Right atrium auricular region (tissue), 2 donors: ENCODE measurements at places on chromosomes 3 and 15. TPM values are rescaled to one million over a fixed set of nuclear protein-coding genes. Genes with fewer than 3 reads are reported as not detected.

CSTA gene
- total RNA-seq, result 2.6 TPM

- no peaks in the 10 kb centered on the region for H3K36me3 ChIP-seq
- H3K4me3 ChIP-seq, result no peak overlapping the region
- DNase-seq, result no peak
- no peaks in the 10 kb centered on the region for H3K4me1 ChIP-seq
- no peaks in the 10 kb centered on the region for H3K27me3 ChIP-seq
Observed at GRCh38 chr15:79433276-79433990, 1.3 kb downstream of the MINAR1 start.

C3orf85 gene
- total RNA-seq, result not detected

DNA sequence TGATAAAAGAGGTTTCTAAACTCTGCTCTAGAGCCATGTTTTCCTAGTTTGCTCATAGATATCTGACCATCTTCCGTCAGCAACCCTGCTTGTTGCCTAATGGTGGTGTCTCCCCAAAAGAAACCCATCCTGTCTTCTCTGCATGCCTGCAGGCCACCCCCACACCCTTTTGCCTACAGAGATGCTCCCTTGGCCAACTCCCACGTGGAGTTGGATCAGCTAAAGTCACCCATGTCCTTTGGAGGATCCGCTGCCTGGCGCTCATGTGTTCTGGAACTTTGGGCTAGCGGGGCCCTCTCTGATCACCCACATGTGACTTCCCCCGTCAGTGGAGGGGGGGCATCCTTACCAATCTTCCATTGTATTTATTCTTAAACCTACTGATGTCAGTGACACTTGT, 185.6 kb downstream of the ADAMTS17 start:
- H3K36me3 ChIP-seq, result no peaks in the 10 kb centered on the region
- H3K4me1 ChIP-seq, result no peaks in the 10 kb centered on the region
- no peak overlapping the region for H3K27ac ChIP-seq
- no peaks in the 10 kb centered on the region for H3K27me3 ChIP-seq
- H3K4me3 ChIP-seq, result no peak overlapping the region
- no peak for DNase-seq

ITGA11 gene
- total RNA-seq, result 35.4 TPM

DNA sequence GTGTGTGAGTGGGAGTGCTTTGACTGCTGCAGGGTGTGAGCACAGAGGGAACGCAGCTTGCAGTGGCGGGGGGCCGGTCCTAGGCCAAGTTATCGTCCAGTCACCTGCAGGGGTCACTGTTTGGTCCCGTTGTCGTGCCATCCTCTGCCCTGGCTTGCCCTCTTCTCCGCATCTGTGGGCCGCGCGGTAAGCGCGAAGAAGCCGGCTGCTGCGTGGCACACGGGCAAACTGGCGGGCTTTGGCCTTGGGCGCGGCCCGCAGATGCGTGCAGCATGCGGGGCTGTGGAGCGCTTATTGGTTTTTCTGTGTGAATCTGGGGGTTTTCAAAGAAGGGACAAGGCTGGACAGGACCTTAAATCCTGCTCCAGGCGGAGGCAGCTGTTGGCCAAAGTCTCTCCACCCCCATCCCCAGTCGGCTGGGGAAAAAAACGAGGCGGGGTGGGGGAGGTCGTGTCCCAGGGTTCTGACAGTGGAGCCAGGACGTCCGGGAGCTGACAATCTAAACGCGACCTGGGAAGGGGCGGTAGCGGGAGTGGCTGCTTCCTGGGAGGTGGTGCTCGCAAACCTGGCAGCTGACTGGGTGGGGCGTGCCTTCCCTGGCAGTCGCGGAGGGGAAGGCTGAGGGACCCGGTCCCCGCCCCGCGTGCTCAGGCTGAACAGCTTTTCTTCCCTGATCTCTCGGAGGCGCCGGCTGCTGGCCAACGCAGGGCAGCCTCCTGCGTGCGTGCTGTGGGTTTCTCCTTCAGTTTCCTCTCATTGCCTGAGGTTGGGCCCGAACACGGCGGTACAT, 39.7 kb upstream of the VEPH1 start:
- peak overlapping the region; percentile 57 for H3K27ac ChIP-seq
- DNase-seq, result peak; percentile 79
- H3K36me3 ChIP-seq, result no peaks in the 10 kb centered on the region
- peak overlapping the region; percentile 45 for H3K4me3 ChIP-seq

B3GALNT1 gene
- 70.2 TPM for total RNA-seq

STRIT1 gene
- total RNA-seq, result not detected

C3orf62 gene
- total RNA-seq, result 1.5 TPM

GRCh38 chr3:61871644-61872043, 310.3 kb downstream of the PTPRG start:
- no peak overlapping the region for H3K27ac ChIP-seq
- no peak overlapping the region for H3K4me3 ChIP-seq
- H3K36me3 ChIP-seq, result no peaks in the 10 kb centered on the region
- no peaks in the 10 kb centered on the region for H3K27me3 ChIP-seq

GRCh38 chr15:70426096-70426821, 328.5 kb upstream of the TLE3 start:
- no peaks in the 10 kb centered on the region for H3K4me1 ChIP-seq
- H3K27me3 ChIP-seq, result no peaks in the 10 kb centered on the region
- no peak for DNase-seq
- H3K27ac ChIP-seq, result no peak overlapping the region
- H3K36me3 ChIP-seq, result no peaks in the 10 kb centered on the region
- H3K4me3 ChIP-seq, result no peak overlapping the region

TNNC1 gene
- 4,697 TPM for total RNA-seq

C3orf70 gene
- total RNA-seq, result 2.6 TPM

PARP16 gene
- 5.2 TPM for total RNA-seq

DNA sequence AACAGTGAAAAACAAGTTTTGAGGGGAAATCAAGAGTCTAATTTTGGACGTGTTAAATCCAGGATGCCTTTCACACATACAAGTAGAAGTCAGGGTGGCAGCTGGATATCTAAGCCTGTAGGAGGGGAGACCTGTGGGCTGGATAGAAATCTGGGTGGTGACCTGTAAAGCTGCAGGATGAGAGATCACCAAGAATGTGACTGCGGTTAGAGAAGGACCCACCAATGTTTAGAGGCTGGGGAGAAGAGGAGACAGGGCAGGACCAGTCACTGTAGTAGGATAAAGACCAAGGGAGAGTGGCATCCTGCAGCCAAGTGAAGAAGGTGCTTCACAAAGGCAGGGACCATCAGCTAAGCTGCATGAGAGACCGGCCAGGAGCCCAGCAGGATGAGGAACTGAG, 36.2 kb downstream of the MRAS start:
- no peaks in the 10 kb centered on the region for H3K27me3 ChIP-seq
- peak overlapping the region; percentile 82 for H3K27ac ChIP-seq
- no peak for DNase-seq
- H3K4me3 ChIP-seq, result no peak overlapping the region

GRCh38 chr3:155420406-155420805, 126.9 kb upstream of the STRIT1 start:
- H3K27me3 ChIP-seq, result no peaks in the 10 kb centered on the region
- DNase-seq, result no peak
- H3K4me1 ChIP-seq, result no peaks in the 10 kb centered on the region
- H3K4me3 ChIP-seq, result no peak overlapping the region

DNA sequence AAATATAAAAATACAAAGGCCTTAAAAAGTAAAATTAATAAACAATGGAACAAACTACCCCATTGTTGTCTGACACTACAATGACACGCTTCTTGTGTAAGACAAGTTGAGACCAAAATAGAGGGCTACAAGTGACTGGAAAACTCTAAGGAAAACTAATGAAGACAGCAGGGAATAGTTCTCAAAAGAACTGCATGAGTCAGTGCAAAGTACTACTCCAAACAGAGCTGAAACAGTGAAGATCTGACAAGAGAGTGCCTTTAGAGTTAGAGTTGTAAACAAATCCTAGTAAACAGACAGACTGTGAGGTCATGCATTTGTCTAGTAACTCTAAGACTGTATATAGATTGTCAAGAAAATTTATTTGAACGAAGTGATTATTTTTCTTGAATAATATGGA, 233.9 kb downstream of the BBX start:
- H3K4me3 ChIP-seq, result no peak overlapping the region
- H3K27me3 ChIP-seq, result no peaks in the 10 kb centered on the region
- H3K36me3 ChIP-seq, result peaks cover 5% of the 10 kb centered on the region
- no peak overlapping the region for H3K27ac ChIP-seq
- no peak for DNase-seq
- peaks cover 14% of the 10 kb centered on the region for H3K4me1 ChIP-seq

DNA sequence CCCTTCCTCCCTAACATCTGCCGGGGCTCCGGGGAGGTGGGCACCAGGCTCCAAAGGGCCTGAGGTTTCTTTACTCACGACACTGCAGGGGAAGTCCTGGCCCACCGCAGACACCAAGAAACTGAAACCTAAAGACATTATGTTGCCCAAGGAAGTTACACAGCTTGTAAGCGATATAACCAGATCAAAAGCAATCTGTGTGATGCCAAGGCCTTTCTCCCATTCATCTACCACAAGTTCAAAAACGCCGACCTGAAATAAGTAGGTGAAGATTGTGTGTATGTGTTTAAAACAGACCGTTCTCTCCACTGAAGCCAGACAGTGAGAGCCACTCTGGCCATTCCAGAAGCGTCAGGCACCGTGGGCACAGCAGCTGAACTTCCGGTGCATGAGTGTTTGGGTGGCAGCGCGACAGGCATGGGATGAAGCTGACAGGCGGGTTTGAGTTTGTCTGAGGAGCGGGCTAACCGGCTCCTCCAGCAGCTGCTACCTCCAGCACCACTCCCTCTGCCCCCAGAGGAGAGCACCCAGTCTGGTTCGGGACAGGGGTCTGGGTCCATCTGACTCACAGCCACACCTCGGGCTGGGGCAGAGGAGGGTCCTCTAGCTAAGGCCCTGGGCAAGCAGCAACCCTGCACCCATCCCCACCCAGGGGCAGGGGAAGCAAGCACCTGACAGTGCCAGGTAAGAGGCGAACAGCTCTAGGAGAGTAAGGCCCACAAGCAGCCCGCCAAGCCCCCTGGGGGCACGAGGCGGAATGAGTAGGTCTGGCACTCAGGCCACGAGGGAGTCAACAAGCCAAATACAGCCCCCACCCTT, 1.3 kb downstream of the TNK2 start:
- H3K36me3 ChIP-seq, result no peaks in the 10 kb centered on the region
- H3K4me1 ChIP-seq, result peaks cover 43% of the 10 kb centered on the region
- H3K4me3 ChIP-seq, result peak overlapping the region; percentile 12

GRCh38 chr15:25993506-25993905, 130.4 kb upstream of the ATP10A start:
- no peaks in the 10 kb centered on the region for H3K27me3 ChIP-seq
- no peak overlapping the region for H3K27ac ChIP-seq
- DNase-seq, result no peak

GRCh38 chr15:40282869-40283614, at the start of gene ANKRD63:
Gene ANKRD63, minus strand, starts transcription at chr15:40283064. Its CDS starts 478 bp downstream, at chr15:40282586.
- H3K27me3 ChIP-seq, result peaks cover 11% of the 10 kb centered on the region
- no peaks in the 10 kb centered on the region for H3K36me3 ChIP-seq
- H3K4me3 ChIP-seq, result peak within 1 kb of the TSS; percentile 29
- no peak for DNase-seq
- H3K27ac ChIP-seq, result no peak within 1 kb of the TSS

DNA sequence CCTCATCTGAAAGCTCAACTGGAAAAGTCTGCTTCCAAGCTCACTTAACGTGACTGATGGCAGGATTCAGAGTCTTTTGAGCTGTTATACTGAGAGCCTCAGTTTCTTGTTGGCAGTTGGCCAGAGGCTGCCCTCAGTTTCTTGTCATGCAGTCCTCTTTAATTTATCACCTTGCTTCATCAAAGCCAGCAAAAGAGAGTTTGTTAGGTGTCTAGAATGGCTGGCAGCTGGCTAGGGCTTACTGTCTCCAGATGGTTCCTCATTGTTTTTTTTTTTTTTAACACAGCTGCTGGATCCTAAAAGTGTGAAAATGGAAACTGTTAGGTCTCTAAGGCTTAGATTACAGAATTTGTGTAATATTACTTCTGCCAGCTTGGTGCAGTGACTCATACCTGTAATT, 310.6 kb downstream of the PDCD6IP start:
- H3K36me3 ChIP-seq, result no peaks in the 10 kb centered on the region
- no peak for DNase-seq
- H3K4me1 ChIP-seq, result no peaks in the 10 kb centered on the region
- H3K27me3 ChIP-seq, result no peaks in the 10 kb centered on the region
- H3K4me3 ChIP-seq, result no peak overlapping the region

DNA sequence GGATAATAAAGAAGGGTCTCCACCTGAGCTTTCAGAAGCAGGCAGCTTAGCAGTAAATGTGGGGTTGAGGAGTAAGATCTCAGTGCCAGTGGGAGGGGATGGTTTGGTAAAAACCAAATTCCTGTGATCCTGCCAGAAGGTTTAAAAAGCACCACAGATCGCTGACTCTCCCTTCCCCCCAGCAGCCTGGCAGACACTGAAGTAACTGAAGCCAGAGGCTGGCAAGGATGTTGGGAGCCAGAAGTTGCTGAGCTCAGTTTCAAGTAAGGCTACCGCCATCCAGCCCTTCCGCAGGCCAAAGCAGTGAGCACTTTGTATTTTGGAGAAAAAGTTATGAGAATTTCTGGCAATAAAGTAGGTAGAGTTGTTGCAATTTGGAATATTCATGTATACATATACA, 246.4 kb downstream of the ZNF621 start:
- no peaks in the 10 kb centered on the region for H3K36me3 ChIP-seq
- H3K4me3 ChIP-seq, result no peak overlapping the region
- no peak for DNase-seq
- H3K27me3 ChIP-seq, result no peaks in the 10 kb centered on the region
- H3K4me1 ChIP-seq, result peaks cover 3% of the 10 kb centered on the region
- no peak overlapping the region for H3K27ac ChIP-seq

- H3K4me3 ChIP-seq, result no peak overlapping the region
- no peaks in the 10 kb centered on the region for H3K36me3 ChIP-seq
- H3K27ac ChIP-seq, result no peak overlapping the region
- no peak for DNase-seq
- H3K4me1 ChIP-seq, result no peaks in the 10 kb centered on the region
Observed at GRCh38 chr3:193774272-193774915, 181.4 kb downstream of the OPA1 start.

GRCh38 chr3:122903171-122903570, 108.3 kb downstream of the SLC49A4 start:
- no peaks in the 10 kb centered on the region for H3K27me3 ChIP-seq
- H3K4me1 ChIP-seq, result no peaks in the 10 kb centered on the region
- no peak overlapping the region for H3K27ac ChIP-seq
- no peak for DNase-seq
- H3K4me3 ChIP-seq, result no peak overlapping the region
- H3K36me3 ChIP-seq, result no peaks in the 10 kb centered on the region

DUOX2 gene
- total RNA-seq, result 0.08 TPM

GRCh38 chr3:18354701-18355100, 70.4 kb downstream of the SATB1 start:
- no peaks in the 10 kb centered on the region for H3K4me1 ChIP-seq
- H3K27ac ChIP-seq, result no peak overlapping the region
- DNase-seq, result no peak

CLSTN2 gene
- 13.6 TPM for total RNA-seq

CATSPER2 gene
- total RNA-seq, result 0.26 TPM

DNA sequence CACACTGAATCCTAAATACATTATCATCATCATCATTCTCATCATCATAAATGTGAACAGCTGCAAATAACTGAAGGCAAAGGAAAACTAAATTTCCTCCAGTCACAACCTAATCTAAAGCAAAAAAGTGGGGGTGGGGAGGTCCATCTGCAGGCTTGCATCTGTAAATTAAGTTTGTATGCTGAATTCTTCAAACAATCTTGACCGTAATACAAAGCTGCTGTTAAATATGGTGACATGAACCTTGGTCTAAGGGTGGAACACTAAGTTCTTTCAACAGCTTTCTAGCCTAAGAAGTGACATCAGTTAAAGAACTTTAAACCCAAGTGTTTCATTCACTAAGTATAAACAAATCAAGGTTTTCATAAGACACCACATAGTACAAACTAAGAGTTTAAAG, 4.3 kb downstream of the LRRFIP2 start:
- H3K4me1 ChIP-seq, result no peaks in the 10 kb centered on the region
- no peak for DNase-seq
- H3K4me3 ChIP-seq, result no peak overlapping the region
- H3K27me3 ChIP-seq, result no peaks in the 10 kb centered on the region
